ENCODE measurements at places on chromosomes 13 and 19.

DNA sequence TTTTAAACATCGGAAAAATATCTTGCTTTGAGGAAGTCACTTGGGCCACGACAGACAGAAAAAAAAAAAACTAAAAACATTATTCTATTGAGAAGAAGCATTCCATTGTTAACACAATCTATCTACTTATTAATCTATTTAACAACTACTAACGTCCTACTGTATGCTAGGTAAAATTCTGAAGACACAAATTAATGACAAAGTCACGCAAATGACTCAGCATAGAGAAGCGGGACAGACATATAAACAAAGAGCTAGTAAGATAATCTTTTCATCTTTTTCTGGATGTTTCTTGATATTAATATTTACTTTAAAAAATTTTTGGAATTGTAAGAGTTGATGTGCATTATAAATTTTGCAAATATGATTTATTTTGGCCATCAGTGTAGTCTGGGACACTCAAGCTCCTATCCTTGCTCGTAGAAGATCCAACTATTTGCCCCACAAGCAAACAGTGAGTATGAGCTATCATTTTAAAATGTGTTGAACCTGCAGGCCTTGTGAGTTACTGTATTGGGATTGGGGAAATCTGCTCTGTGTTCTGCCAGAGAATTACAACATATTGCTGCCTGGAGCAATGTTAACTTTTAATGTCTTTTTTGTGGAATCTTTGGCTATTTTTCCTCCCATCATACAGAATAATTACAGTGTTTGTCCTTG lies 109.1 kb downstream of the PCDH9 start:
- no peak for DNase-seq

GRCh38 chr13:66693656-66694055 lies 536.5 kb downstream of the PCDH9 start:
- DNase-seq = no peak

- DNase-seq = no peak
Observed at GRCh38 chr13:63304497-63304896, 1888.8 kb upstream of the PCDH20 start.

DNA sequence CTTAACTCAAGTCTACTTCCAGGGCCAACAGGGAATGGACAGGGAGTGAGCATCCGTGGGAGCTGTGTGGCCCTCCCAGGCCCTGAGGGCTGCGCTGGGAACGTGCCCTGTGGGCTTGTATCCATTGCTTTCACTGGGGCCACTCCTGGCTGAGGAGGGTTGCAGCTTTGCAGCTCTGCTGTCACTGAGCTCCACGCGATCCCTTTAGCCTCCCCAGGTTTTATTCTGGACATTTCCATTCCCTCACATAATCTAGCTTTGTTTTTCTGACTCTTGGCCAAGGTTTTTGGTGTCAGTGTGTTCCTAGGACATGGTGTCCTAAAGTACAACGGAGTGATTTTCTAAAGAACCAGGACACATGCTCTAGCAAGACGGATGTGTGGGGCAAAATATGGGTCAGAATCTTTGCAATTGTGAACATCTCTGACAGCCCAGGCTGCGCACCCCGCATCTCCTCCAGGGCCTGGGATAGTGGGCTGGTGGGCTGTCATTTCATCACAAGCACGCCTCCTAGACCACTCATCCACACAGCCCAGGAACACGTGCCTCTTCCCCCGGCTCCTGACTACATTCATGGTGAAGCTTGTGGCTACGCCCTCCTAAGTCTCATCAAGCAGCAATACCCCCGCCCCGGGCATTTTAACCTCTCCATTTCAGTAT lies 28.0 kb downstream of the GGACT start:
- no peak for DNase-seq

- no peak for DNase-seq
Observed at GRCh38 chr13:47326061-47326460, 429.2 kb upstream of the HTR2A start.

- peak; percentile 87 for DNase-seq
Observed at GRCh38 chr19:2060884-2061494, 9.9 kb upstream of the MKNK2 start.

DNA sequence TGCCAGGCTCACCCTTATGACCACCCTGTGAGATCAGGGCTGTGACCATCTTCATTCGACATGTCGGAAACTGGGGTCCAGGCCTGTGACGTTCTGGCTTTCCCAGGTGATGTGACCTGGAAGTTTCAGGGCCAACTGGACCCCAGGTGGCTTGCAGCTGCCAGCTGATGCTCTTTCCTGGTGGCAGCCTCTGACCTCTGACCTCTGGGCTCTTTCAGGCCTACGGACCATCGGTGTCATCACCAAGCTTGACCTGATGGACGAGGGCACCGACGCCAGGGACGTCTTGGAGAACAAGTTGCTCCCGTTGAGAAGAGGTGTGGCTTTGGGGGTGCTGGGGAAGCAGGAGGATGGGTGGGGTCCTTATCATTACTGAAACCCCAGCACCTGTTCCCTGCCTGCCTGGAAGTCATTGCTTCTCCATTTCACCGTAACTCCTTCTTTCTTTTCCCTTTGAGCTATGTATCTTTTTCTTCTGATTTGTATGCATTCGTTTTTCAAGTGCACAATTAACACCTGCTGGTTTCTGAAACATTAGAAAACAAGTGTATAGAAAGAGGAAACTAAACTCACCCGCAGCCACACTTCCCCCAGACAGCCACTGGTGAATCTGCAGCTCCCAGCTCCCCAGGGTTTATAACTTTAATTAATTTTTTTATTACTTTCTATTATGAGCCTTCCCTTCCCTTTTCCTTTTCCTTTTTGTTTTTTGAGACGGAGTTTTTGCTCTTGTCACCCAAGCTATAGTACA lies 58.9 kb downstream of the TMED1 start:
- no peak for DNase-seq

- DNase-seq = peak; percentile 87
Observed at GRCh38 chr13:99281811-99282263, 23.7 kb upstream of the GPR18 start.

DNA sequence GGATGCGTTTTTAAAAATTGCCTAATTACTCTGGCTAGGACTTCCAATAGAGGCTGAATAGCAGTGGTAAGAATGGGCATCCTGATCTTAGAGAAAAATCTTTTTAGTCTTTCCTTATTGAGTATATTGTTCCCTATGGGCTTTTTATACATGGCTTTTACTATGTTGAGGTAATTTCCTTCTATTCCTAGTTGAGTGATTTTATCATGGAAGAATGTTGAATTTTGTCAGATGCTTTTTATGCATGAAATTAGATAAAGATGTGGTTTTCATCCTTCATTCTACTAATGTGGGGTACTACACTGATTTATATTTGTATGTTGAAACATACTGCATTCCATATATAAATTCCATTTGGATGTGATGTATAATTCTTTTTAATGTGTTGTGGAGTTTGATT lies 2673.8 kb downstream of the PCDH9 start:
- no peak for DNase-seq

- DNase-seq = no peak
Observed at GRCh38 chr19:13610039-13610691, 103.9 kb upstream of the CACNA1A start.

DNA sequence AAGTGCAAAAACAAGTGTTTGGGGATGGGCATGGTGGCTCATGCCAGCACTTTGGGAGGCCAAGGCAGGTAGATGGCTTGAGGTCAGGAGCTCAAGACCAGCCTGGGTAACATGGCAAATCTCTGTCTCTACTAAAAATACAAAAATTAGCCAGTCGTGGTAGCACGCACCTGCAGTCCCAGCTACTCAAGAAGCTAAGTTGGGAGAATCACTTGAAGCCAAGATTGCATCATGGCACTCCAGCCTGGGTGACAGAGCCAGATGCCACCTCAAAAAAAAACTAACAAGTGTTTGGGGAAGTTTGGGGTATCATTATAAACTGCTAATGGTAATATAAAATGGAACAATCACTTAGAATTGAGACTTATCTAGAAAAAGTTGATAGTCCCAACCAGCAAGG lies 24.6 kb downstream of the XPO4 start:
- no peak for DNase-seq

DNA sequence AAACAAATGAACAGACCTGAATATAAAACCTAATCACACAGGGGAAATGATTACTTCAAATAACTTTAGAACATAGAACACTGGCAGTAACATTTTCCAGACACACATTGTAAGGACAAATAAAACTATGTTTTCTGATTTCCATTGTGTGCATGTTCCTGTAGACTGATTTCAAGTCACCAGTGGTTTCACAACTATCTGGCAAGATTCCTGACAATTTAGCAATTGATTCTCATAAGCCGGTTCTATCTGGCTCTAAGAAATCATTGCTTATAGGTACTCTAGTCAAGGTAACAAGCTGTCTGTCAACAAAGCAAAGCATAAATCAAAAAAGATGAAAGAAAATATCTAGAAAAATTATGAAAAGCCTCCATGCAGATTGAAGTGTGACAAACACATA lies 19.6 kb upstream of the PCCA start:
- no peak for DNase-seq

- DNase-seq = no peak
Observed at GRCh38 chr13:22187329-22187728, 516.5 kb downstream of the FGF9 start.

GRCh38 chr13:94542917-94543316 lies 53.0 kb downstream of the TGDS start:
- no peak for DNase-seq

DNA sequence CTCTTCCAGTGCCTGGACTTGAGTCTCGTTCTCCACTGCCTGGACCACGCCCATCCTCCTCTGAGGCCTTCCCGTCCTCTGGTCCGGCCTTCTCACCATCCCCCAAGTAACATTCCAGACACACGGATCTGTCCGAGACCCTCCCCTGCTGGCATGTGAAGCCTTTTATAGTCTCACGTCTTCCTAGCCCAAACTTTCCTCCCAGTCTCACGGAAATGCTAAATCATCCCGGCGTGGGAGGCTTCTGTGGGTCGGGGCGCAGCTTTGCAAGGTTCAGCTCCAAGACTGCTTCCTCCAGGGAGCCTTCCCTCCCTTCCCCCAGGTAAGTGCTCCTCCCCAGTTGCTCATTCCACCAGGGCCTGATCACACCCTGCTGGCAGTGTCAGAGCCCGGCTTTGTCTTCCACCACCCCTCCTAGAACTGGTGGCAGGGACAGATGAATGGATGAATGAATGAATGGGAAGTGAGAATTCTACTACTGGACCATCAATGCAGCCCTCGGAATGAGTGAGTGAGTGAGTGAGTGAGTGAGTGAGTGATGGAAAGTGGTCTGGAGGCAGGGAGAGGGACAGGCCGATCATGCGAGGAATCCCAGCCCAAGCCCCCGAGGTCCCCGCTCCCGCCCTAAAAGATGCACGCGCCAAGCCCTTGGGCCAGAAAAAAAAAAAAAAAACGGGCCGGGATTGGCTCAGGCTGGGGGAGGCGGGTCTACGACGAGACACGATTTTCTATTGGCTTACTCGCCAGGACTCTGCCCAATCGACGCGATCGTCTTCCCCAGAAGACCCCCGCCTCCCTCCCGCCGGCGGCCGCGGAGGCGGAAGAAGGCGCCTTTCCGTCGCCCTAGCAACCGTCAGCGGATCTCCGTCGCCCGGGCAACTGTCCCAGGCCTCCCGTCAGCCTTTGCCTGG lies 9.3 kb downstream of the EPHX3 start:
- peak; percentile 85 for DNase-seq

DNA sequence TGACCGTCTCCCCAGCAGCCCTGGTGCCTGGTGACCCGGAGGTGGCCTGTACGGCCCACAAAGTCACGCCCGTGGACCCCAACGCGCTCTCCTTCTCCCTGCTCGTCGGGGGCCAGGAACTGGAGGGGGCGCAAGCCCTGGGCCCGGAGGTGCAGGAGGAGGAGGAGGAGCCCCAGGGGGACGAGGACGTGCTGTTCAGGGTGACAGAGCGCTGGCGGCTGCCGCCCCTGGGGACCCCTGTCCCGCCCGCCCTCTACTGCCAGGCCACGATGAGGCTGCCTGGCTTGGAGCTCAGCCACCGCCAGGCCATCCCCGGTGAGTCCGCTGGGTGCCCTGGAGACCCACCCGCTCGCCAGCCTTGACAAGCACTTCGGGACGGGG lies 2.2 kb downstream of the MADCAM1 start:
- no peak for DNase-seq

DNA sequence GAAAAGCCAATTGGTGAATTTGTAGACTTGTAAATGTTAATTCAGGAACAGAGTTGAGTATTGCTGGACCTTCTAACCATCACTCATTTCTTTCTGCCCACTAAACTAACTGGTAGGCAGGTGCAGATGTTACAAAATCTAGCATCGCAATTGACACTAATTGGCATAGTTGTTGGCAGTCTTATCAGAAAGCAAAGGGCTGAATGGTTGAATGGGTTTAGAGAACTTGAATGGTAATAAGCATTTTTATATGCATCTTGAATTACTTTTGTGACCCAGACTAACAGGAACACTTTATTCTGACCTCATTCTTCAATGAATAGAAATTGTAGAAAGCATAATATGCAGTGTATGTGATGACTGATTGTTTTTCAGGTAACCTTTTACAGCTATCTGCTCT lies 189.1 kb downstream of the GGACT start:
- DNase-seq = no peak

DNA sequence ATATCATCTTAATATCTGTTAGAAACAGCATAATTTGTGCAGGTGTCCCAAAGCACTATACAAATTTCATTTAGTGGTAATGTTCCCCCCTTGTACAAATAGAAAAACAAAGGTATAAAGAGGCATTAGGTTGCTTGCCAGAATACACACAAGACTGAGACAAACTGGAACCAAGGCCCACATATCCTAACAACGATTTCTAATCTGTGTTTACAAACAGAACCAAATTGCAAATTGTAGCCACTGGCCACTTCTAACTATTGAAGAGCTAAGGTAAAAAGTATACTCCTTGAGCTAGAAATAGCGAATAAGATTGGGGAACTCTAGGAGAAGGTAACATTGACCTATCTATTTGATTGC lies 526.1 kb downstream of the KLF12 start:
- DNase-seq = no peak

DNA sequence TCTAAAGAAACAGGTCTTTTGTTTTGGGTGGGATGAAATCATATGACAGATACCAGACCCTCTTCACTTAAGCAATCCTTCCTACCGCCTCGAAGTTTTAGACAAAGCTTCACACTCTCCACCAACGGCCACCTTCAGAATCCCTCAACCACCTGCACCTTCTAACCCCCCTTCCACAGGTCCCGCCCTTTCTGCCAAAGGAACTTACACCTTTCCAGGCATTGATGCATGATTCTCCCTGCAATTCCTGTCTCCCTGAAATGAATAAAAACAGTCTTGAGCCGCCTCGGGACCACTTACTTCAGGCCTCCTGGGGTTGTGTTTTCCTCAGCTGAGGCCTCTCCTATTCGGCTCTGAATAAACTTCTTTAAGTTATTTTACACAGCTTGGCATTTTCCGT lies 859 bp downstream of the ZNF433 start:
- DNase-seq = no peak
